Stimulated activated CD8-positive, alpha-beta memory T cell treated with anti-CD3 and anti-CD28 coated beads, Interleukin-4, amount 100 ng/mL, for 1 hour (primary cell): ENCODE measurements at places on chromosomes 2 and 18.

DNA sequence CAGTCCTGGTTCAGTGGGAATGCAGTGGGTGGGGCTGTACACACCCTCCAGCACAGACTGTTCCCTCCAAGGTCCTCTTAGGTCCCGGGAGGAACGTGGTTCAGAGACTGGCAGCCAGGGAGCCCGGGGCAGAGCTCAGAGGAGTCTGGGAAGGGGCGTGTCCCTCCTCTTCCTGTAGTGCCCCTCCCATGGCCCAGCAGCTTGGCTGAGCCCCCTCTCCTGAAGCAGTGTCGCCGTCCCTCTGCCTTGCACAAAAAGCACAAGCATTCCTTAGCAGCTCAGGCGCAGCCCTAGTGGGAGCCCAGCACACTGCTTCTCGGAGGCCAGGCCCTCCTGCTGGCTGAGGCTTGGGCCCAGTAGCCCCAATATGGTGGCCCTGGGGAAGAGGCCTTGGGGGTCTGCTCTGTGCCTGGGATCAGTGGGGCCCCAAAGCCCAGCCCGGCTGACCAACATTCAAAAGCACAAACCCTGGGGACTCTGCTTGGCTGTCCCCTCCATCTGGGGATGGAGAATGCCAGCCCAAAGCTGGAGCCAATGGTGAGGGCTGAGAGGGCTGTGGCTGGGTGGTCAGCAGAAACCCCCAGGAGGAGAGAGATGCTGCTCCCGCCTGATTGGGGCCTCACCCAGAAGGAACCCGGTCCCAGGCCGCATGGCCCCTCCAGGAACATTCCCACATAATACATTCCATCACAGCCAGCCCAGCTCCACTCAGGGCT is 17.5 kb upstream of the FAHD2A start:
- no peak for DNase-seq

DNA sequence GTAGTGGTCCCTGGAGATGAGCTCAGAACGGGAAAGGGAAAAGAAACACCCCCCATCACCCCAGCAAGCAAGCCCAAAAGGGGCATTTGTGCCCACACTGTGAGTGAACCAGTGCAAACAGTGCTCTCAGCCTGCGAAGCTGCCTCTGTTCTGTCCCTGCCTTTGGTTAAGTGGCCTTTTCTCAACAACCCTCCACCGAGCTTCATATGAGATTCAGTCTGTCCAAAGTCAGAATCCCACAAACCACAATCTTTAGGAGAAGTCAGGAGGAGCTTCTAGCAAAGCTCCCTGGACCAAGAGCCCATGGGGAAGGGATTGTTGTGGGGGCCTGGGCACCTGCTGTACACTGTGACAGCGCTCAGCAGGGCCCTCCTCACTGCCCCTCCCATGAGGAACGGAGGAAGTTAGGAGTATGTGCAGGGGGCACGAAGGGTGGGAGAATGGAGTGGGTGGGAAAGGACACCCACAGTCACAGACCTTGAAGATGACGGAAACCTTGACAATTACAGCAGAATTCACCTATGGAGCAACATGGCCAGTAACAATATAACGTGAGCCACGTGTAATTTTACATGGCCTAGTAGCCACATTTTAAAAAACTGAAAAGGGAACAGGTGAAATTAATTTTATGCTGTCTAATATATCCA is 119.5 kb downstream of the SMAD7 start:
- no peak for DNase-seq

- DNase-seq = no peak
Measured at GRCh38 chr2:59826177-59826576, 727.3 kb downstream of the BCL11A start.

DNA sequence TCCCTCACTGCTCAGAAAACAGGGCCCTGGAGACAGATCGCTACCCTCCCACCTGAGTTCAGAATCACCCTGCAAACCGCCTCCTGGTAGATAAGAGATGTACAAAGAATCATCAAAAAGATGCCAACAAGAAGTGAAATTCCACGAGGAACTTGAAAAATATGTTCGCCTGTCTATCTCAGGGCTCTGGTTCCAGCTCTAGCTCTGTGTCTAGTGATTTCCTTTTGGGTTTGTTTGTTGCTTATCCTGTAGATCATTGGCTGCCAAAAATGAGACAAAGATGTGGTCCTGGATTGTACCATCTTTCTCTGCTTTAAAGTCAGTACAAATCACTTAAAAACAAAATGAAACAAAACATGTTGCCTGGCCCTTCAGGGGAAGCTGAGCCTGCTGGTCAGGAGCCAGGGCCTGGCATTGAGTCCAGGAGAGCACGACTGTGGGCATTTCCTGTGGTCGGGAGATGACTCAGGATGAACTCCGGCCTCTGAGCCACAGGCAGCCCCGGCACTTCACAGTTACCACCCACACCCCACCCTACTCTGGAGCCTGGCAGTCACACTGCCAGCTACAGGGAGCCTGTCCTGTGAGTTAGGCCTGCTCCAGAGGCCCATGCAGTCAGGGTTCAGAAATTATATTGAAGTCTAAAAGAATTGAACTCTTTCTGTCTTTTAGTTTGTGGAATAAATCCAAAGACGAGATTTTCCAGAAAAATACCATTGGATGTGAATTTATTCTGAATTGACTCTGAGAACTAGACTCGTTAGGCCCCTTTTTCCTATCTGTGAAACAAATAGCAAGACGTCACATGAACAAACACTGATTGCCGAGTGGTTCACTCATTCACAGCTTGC is 8.0 kb upstream of the ITGB6 start:
- no peak for DNase-seq

DNA sequence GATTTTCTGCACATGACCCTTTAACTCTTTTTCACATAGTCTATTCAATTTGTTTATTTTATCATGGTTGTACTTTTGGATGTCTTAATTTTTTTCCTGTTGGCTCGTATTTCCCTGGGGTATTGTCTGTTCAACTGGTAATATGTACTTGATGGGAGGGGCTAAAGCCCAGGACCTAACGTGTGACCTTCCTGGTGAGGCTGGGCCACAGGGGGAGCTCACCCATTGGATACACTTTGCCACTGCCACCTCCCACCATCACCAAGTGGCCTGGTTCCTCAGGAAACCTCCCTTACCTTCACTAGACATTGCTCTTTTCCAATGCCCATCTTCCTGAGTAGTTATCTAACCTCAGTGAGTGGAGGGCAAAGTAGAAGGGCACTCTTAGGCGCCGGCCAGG is 143.9 kb upstream of the LTBP1 start:
- no peak for DNase-seq

- no peak for DNase-seq
Measured at GRCh38 chr2:239206851-239207250, 194.0 kb downstream of the HDAC4 start.

- DNase-seq = no peak
Measured at GRCh38 chr2:239532859-239533258, 132.0 kb upstream of the HDAC4 start.
